ENCODE measurements at places on chromosomes 7 and 10.

DNA sequence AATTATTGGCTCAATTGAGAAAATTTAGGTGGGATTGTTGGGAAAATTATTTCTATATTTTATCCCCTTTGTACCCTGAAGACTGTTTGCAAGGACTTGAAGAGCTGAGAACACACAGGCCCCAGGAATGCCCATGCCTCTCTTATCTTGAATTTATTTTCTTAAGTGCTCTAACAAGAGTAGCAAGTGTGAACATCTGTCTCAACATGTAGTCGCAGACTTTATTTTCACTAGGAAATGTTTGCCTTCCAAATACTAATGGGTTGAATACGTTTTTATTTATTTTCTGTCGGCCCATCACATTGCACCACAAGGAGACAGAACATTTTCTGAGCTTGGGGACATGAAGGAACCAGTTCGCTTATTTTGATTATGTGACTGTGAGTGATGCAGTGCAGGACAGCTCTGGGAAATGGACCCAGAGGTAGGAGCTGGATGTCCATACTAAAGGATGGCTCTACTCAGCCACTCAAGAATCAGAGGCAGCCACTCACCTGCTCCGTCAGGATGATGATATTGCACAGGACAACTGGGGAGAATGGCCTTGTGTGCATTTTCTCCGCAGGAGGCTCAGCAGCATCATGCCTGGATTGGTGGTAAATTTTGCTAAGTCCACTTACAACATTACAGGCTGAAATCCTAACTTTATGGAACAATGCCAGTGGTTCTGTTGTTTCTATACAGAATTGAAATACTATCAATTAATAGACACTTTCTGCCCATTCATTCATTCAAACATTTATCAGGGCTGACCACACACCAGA lies 332.7 kb downstream of the FGFR2 start:
- no peak for DNase-seq

DNA sequence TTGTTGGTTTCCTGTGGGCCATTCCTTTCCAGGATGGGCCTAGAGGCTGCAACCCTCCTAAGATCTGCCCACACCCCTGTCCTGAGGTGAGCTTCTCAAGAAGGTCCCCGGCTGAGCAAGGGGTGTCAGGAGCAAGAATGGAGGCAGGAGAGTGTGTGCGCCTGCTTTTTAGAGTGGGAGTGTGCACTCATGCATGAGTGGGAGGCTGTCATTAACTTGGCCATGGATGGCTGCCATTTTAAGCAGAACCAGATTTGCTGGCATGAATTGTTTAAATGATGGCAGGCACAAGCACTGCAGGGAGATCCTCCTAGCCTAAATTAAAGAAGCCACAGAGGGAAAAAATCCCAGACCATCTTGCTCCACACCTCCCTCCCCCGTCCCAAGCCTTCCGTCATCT lies 2.9 kb upstream of the SGPL1 start:
- no peak for DNase-seq

- DNase-seq, result no peak
Observed at GRCh38 chr10:93435621-93436397, 46.3 kb downstream of the MYOF start.

GRCh38 chr10:28684157-28684985 lies 7.0 kb downstream of the BAMBI start:
- DNase-seq, result no peak

DNA sequence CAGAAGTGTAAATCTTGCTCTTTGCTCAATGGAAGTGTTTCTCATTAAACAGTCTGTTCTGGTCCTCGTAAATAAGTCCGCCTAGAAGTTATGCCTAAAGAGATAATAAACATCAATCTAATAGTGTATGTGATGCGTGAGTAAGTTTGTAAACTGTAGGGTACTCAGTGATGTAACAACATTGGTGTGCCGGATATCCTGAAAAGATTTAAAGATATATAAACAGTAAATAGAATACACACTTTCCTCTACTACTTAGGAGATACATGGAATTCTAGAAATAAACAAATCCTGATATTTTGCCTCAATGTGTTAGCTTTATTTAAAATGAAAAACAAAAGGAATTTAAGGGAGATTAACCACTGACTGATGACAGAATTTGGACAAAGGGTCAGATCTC lies 123.5 kb downstream of the AHR start:
- no peak for DNase-seq

Data from breast epithelium (tissue), 4 donors.